Activated T-helper 1 cell treated with anti-CD3 and anti-CD28 coated beads, Interleukin-2, amount 50 U/mL, for 16 hours (primary cell): ENCODE measurements at places on chromosomes 5 and 9.
A peak's percentile ranks its signal among the peaks of the same experiment; 100 is the strongest.

GRCh38 chr9:114151426-114151956, 3.8 kb upstream of the COL27A1 start:
- DNase-seq: no peak

DNA sequence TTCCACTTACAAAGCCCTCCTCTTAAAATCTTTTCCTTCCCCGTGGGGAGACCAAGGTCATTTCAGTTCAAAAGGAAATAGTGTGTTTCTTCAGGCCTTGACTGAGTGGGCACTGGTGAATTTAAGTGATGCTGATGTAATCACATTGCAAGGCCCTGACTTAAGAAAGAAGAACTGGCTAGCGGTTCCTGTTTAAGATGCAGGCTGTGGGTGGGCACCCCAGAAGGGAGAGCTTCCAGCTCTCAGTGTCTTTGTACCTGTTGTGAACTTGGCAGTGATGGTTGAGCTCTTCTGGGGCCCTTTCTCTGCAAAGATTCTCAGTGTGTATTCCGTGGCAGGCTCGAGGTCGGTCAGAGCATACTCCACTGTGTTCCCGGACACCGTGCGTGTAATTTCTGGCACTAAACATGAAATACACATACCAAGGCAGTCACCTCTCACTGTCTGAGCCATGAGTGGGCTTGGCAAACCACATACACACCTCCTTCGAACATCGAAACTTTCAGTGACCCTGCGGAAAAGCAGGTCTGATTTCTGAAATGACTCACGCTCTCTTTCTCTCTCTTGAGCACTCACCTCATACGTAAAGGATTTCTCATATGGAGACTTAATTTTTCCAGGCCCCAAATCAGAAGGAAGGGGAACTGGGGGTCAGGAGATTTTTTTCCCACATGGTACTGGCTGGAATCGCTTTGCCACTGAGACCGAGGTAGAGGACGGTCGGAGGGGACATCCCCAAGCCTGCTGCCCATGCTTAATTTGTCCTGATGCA, 81.9 kb downstream of the TNC start:
- DNase-seq: peak; percentile 25

DNA sequence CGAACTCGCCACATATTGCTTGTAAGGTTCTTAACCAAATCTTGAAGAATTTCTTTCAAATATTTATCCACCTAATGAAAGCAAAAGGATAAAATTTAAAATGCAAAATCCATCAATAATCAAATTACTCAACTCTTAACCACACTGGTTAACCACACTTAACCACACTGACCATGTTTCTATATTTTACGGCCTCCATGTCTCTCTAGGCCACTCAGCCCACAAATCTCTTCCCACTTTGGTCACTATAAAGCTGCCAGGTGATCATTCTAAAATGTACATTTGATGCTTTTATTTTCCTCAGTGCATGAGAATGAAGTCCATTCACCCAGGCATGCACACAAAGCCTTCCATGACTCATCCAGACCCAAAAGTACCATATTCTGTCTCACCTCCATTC, 56.4 kb upstream of the OR2K2 start:
- DNase-seq: no peak

GRCh38 chr5:98787131-98787719, 13.8 kb downstream of the RGMB start:
- DNase-seq: no peak

- no peak for DNase-seq
These were observed 61.9 kb upstream of the IL7R start for GRCh38 chr5:35794684-35795375.

- DNase-seq: no peak
These were observed 7.8 kb downstream of the SH3PXD2B start for GRCh38 chr5:172446336-172447051.

GRCh38 chr9:85703398-85703797, 38.4 kb downstream of the AGTPBP1 start:
- no peak for DNase-seq

GRCh38 chr9:18474783-18475182, 830 bp downstream of the ADAMTSL1 start:
- DNase-seq: no peak

- DNase-seq: no peak
These were observed 31.0 kb upstream of the UBE2QL1 start for GRCh38 chr5:6417657-6418056.

DNA sequence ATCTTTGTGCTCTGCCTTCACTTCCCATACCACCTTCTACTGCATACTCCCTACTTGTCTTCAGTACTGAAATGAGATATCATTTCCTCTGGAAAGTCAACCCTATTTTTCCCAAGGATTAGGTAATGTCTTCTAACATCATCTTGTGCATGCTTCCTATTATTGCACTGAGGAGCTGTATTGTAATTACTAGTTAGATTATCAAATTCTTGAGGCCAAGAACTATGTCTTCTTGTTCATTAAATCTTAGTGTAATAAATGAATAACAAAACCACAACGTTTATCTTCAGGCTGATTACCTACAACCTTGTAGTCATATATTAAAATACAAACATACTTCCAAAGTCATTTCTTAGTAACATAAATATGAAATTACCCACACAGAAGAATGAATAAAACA, 87.9 kb upstream of the POU5F2 start:
- DNase-seq: no peak

- no peak for DNase-seq
These were observed 69.8 kb downstream of the MRPL36 start for GRCh38 chr5:1729641-1730486.

- DNase-seq: no peak
These were observed 1.9 kb downstream of the PCA3 start for GRCh38 chr9:76766126-76766525.

DNA sequence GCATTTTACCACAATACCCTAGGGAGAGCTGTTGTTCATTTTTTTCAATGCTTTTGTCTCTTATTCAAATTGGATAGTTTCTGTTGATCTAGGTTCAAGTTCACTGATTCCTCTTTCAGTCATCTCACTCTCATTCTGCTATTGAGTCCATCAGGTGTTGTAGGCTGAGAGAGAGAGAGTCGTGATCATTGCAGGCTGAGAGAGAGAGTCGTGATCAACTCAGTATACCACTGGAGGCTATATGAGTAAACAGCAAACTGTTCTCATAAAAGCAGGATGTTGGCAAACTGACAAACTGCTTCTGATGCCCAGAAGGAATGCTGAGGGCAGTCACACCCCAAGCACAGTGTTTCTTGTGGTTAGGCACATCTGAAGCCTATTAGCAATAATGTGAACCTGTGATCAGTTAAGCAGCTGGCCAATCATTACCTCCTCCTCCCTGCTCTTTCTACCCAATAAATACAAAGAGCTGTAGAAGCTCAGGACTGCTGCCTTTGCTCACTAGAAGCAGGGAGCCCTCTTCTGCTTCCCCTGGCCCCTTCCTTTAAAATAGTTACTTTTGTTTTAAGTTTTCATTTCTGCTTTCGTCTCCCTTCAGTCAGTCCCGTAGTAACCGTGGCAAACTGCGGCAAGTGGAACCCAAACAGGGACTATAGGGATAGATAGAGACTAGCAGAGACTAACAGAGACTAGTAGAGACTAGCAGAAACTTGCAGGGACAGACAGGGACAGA, 476.1 kb upstream of the ACO1 start:
- DNase-seq: no peak

DNA sequence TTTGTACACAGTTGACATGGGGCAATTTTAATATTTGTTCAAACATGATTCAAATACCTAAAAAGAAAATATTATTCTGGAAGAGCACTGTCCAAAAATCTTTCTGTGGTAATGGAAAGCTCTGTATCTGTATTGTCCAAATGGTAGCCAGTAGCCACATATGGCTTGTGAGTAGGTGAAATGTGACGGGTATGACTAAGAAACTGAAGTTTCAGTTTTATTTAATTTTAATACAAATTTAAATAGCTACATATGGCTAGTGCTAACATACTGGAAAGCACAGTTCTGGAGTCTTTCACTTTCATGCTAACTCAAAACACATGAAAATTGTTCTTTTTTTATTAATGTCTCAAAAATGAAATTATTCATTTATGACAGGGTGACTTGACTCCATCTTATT, 132.6 kb downstream of the PLK2 start:
- DNase-seq: no peak

DNA sequence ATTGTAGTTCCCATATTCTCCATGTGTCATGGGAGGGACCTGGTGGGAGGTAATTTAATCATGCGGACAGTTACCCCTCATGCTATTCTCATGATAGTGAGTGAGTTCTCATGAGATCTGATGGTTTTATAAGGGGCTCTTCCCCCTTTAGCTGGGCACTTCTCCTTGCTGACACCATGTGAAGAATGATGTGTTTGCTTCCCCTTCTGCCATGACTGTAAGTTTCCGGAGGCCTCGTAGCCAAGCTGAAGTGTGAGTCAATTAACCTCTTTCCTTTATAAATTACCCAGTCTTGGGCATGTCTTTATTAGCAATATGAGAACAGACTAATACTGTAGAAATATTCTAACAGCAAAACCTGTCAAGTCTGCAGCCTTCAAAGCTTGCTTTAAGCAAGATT, 293.2 kb downstream of the CTNND2 start:
- DNase-seq: no peak

GRCh38 chr9:135409286-135410200, 70.0 kb upstream of the PPP1R26 start:
- no peak for DNase-seq

DNA sequence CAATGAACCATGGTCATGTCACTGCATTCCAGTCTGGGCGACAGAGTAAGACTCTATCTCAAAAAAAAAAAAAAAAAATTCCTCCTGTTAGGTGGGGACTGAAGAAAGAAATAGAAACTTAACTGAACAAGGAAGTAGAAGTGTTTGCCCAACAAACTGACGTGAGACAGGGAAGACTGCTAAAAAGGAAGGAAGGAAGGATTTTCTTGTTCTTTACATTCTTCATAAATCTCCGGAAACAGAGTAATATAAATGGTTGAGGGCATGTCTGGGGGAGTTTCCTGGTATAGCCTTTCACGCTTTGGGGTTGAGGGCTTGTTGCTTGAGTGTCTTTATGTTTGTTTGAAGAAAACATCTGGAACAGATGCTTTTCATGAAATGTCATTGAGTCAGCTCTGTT, 3.1 kb downstream of the TOR1B start:
- no peak for DNase-seq

- no peak for DNase-seq
These were observed 33.3 kb upstream of the SH3PXD2B start for GRCh38 chr5:172487671-172488070.

DNA sequence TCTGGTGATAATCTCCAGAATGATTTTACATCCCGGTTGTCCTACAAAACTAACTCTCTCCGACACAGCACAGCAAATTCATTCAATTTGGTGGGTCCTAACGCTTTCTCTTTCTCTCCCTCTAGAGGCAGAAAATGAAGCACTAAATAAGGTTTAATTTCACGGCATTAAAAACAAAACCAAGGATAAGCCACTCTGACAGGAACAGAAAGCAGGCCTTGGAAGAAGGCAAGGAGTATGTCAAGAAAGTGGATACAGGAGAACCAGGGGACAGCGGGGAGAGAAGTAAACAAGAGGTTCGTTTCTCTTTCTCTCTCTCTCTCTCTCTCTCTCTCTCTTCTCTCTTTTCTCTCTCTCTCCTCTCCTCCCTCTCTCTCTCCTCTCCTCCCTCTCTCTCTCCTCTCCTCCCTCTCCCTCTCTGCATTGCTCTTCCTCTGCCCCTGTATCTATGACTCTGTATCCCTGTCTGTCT, 49.8 kb downstream of the EBF1 start:
- no peak for DNase-seq

DNA sequence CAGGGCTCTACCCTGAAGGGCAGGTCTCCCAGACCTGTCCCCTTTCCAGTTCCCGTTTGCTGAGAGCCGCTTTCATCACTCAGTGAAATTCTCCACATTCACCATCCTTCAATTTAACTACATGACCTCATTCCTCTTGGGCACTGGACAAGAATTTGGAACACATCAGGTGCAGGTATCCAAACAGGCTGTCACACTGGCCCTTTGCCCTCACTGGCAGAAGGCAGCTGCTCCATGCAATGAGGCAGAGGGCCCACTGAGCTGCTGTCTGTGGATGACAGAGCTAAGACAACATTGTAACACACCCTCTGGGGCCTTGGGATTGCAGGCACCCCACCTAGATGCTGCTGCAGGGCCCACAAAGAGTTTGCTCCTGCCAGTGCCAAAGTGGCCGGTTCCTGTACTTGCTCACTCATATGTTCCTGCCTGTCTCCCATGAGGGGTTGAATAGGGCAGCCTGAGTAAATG, 55.1 kb downstream of the ACTL7B start:
- DNase-seq: no peak

DNA sequence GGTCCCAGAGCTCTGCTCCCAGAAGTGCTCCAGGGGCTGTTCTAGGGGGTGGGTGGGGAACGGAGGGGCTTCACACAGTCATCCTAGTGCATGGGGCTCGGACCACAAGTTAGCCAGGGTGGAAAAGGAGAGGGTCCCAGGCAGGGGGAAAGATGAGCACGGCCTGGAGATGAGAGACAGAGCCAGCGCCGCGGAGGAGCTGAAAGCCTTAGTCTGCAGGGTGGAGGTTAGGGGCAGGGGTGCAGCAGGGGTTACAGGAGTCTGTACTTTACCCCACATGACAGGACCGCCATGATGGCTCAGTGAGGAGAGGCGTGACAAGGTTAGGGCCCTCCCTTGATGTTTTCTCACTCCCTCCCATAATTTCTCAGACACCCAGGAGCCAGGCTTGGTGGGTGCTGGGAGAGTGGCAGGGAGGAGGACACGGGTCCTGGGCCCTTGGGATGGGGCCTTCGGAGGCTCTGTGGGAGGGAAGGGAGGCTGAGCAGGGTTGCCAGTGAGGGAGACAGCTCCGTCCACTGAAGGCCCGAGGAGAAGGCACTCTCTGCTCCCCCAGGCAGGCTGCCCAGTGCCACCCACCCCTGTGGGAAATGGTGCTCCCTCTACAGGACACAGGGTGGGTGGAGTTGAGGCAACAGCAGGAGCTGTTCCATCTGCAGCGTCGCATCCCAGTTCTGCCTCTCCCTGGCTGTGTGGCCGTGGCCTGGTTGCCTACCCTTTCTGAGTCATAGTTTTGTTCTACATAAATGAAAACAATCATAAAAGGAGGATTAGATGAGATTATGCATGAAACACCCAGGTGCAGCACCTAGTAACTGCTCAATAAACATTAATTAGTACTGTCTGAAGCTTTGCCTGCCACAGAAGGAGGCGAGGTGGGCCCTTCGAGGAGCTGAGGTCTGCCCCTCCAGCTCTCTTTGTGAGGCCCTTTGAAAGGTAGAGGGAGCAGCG, 66.2 kb downstream of the NDST1 start:
- DNase-seq: no peak

DNA sequence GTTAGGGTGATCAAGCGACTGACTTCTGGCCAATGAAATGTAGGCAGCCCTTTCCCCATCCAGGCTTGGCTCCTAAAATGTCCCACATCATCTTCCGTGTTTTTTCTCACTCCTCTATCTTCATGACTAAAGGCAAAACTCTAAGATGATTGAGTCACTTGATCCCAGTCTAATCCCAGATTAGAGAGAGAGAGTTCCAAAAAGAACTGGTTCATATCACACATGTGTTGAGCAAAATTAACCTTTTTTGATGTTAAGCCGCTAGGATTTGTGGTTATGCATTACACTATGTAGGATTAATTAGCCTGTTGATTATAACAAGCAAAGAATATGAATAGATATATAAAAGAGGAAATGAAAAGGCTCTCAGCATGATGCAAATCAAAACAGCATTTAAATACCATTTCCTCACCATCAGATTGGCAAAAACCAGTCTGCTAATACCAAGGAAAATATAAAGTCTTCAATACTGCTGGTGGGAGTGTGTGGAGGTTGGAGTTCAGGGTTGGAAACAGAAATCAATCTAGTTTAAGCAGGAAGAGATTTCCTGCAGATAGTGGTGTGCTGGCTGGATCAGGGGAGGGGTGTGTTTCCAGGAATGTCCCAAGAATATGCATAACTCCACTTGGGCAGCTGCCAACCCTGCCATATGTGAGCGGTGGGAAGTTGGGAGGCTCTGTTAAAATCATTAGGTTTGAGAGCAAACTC, 187.6 kb upstream of the S1PR3 start:
- DNase-seq: no peak

- DNase-seq: no peak
These were observed 149.6 kb downstream of the DROSHA start for GRCh38 chr5:31382051-31382878.
